ENCODE measurements at places on chromosomes 7 and 10.

DNA sequence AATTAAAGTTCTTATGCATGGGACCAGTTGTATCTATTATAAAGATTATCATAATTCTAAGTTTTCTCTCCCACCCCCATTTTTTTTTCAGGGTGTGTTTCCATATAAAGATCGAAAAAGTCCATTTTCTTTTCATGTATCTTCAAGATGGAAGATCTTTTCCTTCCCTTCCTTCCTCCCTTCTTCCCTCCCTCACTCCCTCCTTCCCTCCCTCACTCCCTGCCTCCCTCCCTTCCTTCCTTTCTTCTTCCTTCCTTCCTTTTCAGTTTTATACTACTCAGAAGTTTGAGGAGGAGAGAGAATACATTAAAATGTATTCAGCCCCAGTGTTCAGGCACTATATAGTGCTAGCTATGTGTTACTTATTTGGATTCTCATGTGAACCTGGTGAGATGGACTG lies 98.0 kb downstream of the POLL start:
- no peak for DNase-seq

DNA sequence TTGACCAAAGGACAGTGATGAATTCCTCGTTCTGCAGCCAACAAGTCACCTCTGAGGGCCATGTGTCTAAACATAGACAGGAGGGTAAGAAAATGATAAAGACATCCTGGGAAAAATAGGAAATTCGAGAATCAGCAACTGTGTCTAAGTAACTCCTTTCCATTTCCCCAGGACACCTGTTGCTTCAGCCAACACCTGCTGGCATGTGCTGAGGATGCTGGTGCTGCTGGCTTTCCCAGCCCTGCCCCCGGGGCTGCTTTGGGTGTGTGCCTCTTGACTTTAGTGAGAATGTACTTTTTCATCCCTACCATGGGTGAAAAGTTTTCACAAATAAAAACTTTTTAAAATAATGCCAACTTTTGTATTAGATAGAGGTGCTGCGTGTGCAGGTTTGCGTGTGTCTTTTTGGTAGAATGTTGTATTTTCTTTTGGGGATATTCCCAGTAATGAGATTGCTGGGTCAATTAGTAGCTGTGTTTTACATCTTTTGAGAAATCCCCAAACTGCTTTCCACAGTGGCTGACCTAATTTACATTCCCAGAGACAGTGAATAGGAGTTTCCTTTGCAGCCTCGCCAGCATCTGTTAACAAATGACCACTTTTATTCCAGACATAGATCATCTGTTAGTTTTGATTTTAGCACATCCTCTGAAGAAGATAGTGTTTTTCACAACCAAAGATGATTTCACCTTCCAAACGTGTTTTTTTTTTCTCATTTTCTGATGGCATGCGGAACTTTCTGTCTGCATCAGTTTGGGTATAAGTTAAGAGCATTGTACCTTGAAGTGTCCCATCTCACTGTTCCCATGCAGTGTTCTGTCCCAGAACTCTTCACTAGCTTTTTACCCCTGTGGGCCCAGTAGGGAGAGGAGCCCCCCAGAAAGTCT lies 104.2 kb upstream of the ACBD5 start:
- peak; percentile 24 for DNase-seq

GRCh38 chr7:1747004-1747801 lies 77.1 kb downstream of the ELFN1 start:
- no peak for DNase-seq

GRCh38 chr10:90461437-90462155 lies 396.2 kb downstream of the HTR7 start:
- DNase-seq = no peak

DNA sequence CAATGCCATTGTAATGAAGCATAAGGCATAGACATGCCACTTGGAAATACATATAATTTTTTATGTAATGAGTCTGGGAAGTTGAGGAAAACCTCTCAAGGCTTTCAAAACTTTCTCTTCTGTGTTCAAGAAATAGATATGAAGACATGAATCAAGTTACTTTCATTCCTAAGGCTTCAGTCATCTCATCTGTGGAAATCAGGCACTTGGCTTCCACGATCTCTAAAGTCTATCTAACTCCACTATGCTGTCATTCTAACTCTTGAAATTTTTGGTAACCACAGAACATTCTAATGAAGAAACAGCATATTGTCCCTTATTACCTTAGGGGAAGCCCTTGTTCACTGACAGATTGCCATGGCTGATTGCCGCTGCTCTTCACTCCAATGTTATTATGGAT lies 242.6 kb downstream of the CNTNAP2 start:
- DNase-seq = no peak

DNA sequence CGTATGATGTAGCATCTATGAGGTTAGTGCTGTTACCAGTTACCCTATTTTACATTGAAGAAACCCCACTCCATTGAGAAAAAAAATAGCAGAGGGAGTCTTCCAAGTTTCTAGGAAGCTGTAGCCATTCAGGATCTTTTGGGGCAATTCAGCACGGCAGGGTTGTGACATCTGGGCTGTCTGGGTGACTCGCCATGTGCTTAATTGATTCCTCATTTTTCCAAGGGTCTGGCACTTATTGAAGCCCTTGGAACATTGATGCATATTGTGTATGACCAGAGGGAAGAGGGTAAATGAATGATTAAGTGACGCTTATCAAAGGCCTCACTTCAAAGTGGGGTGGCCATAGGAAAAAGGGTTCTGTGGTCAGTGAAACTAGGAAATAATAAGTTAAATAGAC lies 248.7 kb downstream of the ARHGAP12 start:
- no peak for DNase-seq

DNA sequence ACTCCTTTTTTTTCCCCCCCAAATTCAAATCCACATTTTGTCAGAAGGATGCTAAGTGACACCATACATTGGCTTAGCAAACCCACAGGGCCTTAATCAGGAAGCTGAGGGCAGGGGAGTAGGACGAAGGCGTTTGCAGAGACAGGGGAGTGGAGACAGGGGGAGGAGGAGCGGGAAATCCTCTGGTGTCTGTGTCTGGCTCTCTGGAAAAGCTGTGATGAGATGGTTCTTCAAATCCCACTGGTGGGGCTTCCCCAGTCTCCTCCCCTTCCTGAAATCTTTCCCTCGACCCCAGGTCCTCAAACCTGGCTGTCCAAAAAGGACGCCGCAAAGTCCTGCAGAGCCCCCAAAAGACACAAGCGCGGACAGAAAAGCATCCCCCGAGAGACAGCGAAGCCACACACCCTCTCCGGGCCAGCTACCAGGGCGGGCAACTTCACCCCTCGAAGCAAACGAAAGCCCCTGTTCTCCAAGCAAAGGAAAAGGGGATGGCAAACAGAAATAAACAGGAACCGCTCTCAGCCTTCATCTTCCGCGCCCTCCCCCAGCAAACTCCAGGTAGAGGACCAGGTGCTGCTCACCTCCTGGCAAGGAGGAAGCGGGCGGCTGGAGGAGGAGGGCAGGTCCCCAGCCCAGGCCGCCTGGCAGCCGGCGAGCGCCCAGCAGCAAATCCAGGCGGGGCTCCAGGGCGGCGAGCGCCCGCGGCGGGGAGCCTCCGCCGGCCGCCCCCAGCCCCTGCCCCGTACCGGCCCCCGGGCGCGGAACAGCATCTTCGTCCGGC lies 520 bp downstream of the ELAPOR2 start:
- DNase-seq = peak; percentile 34

DNA sequence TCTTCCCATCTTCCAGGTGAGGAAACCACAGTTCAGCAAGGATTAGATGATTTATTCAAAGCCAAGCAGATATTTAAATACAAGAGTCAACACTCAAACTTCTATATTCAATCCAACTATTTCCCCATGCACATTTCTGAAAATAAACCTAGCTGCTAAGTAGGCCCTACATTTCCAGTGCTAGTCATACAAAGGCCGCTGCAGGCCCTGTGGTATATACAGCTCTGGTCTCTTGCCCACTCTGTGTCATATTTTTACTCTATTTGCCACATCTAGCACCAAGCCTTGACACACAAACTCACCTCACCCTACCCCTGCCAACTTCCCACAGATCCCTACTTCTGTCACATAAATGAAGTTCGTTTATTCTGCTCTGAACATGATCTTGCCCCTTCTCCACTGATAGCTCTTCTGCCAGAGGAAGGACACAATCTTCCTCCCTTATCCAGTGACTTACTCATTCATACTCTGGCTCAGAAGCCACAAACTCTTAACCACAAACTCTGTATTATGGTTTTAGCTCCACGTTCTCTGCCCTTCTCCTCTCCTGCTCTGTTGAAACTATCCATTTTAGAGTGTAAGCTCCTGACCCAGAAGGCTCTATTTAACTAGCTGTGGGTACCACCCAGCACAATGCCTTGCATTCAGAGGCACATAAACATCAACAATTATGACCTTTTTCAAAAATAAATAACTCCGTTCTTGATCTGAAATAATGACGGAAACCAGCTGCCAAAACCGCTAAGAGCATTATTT lies 180.7 kb downstream of the CPEB3 start:
- DNase-seq = no peak

DNA sequence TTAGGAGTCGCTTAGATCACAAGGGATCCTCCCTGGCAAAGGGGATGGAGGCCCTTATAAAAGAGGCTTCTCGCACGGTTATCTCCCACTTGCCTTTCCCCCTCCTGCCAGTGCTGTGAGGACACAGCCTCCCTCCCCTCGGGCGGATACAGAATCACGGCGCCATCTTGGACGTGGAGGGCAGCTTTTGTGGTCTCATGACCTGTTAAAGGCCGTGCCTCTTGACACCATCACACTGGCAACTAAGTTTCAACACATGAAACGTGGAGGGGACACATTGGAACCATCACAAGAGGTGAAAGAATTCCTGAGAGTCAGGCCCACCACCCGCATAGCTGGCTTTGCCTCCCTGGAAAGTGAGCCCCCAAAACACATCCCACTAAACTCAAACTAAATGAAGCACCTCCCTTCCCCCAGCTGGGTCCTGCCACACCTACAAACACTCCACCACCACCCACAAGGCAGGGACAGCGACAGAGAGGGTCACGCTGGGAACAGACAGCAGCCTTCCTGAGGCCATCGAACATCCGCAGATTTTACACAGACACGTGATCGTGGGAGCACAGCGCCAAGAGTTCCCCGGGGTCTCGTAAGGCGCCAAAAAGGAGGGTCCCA lies 110.6 kb downstream of the TCERG1L start:
- DNase-seq = no peak

DNA sequence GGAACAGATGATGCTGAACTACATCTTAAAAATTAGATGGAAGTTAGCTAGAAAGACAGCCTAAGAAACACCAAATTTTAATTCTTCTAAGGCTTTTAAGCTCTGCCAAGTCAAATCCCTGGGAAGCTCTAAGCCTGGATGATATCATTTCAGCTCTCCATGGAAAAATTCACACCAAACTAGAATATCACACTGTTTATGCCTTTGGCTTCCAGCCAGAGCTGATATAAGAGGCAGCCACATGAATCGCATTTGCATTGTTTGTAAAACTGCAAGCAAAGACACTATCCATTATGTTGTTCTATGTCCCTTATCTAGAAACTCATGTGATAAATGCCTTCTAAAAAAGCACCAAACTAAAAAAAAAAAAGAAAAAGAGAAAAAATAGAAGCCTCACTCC lies 430.4 kb downstream of the GRID1 start:
- DNase-seq = no peak

DNA sequence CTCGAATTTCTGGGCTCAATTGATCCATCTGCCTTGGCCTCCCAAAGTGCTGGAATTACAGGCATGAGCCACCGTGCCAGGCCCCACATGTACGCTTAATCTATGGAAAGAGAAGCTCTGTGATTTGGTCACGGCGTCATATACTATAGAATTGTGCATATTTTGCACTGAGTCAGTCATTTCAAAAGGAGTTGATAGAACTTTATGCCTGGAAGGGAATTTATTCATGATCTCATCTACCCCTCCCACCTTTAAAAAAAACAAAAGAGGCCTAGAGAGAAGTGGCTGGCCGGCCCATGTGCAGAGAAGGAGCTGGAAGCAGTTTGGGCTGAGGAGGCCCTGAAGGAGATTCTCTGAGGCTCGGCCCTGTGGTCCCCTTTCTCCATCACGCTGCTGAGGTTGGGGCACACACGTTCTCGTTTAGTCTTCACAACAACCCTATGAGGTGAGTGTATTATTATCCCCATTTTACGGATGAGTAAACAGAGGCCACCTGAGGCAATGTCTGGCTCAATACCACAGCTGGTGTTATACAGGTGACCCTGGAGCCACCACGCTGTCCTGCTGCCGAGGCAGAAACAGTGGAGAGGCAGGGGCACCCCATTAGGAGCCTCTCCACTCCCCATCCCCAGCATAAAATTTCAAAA lies 47.2 kb upstream of the ZRANB1 start:
- DNase-seq = no peak

DNA sequence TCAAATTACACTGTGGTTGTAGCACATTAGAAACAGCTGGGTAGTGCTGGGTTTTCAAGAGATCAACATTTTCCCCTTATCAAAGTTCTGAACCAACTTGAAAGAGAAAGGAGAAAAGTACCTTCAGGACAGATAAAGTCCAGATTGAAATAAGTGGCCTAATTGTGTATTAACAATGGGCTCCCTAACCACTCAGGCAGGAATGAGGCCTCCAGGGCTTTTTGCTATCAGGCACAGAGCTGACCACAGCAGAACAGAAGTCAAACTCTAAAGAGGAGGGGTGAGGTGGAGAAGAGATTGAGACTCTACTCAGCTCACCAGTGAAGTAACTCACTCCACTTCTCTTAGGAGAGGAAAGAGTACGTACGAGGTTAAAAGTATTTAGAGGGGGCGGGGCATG lies 394.1 kb upstream of the PHF14 start:
- DNase-seq = no peak

- peak; percentile 96 for DNase-seq
Observed at GRCh38 chr10:80477813-80478212, 23.7 kb downstream of the TSPAN14 start.

- DNase-seq = peak; percentile 49
Observed at GRCh38 chr7:152145853-152146466, 120.5 kb downstream of the GALNT11 start.

- DNase-seq = no peak
Observed at GRCh38 chr10:129945941-129946760, 17.9 kb downstream of the EBF3 start.

DNA sequence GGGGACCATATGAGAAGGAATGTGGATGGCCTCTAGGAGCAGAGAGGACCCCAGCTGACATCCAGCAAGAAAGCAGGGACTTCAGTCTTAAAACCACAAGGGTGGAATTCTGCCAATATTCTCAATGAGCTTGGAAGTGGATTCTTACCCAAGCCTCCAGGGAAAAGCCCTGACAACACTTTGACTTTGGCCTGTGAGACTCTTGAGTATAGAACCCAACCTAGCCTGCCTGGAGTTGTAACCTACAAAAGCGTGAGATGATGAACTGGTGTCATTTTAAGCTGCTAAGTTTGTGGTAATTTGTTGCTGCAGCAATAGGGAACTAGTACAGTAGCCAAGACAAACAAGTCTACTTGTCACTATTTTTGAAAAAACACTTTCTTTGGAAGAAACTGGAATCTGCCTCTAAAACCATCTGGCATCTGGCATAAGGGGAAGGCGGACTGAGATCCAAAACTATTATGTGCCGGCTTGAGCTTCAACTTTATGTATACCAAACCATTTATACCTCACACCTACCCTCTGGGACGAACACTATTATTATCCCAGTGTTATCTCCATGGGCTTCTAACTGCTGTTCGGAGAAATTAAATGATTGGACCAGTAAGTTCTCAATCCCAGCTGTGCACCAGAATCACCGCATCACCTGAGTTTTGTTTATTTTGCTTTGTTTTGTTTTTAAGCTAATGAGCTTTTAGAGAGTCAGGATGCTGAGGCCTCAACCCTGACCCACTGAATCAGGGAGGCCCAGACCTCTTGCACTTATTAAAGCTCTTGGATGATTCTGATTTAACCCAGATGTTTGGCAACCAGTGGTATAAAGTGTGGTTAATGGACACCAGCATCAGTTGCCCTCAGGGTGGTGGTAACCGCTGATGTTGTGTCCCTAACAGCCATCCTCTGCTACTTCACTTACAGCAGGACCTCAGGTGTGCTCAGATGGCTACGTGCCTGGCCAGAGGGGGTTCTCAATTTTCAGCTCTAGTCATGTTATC lies 83.0 kb downstream of the C1GALT1 start:
- DNase-seq = no peak
